ENCODE measurements at places on chromosomes 11 and 22.

GRCh38 chr22:24408630-24409029, 18.8 kb upstream of the ADORA2A start:
- DNase-seq, result no peak

DNA sequence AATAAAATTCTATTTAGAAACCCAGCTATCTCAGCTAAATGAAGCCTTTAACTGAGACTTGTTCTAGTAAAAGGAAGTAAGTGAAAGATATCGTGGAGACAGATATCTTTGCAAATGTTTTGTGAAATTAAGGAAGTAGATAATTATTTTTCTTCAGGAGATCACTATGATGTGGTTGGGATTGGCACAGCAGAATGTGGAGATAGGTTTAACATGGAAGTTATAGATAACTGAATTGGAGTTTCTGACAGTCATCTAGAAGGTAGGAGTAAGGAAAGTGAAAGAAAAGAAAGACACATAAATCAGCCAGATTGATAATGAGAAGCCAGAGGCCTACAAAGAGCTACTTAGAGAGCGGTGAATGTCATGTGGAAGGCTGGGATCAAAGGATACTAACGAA, 4.7 kb upstream of the CASP5 start:
- no peak for DNase-seq

GRCh38 chr11:62008193-62008592, 40.8 kb upstream of the FTH1 start:
- no peak for DNase-seq

DNA sequence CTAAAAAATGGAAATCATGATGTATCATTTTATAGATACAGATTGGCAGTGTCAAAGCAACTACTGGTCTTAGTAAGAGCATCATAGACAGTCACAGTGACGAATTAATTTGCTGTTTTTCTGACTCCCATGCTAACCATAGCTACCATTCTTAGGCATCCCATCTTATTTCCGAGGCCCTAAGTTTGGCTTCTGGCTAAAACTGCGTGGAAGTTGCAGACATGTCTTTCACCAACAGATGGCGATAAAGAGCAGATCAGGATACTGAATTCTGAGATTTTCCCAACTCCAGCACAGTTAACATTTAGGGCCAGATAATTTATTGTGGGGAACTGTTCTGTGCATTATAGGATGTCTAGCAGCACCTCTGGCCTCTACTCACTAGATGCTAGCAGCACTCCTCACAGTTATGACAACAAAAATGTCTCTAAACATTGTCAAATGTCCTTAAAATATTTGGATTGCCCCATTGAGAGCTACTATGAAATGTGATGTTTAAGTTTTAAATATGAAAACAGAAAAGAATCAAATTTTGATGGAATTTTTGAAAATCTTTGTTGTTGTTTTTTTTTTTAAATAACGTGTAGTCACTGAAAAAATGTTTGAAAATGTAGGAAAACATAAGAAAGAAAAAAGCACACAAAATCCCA, 16.3 kb downstream of the OR2AG2 start:
- peak; percentile 36 for DNase-seq

DNA sequence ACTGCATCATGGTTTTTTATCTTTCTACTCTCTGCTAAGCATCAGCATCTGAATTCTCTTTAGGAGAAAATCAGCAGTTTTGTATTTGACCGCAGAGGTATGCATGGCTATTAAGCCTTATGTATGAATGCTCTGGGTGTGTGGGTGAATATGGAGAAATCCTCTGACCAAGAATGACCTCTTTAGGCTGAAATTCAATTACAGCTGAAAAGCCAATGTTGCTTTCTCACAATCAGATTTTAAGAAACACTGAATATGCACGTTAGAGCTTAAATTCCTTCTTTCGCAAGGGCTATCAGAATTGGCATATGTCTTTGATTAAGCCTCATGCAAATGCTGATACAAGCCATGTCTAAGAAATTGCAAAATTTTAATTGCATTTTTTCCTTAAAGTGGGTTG, 43.2 kb downstream of the ARHGAP42 start:
- DNase-seq, result no peak

- DNase-seq, result peak; percentile 35
Observed at GRCh38 chr11:116148056-116148455, 624.7 kb downstream of the BUD13 start.

DNA sequence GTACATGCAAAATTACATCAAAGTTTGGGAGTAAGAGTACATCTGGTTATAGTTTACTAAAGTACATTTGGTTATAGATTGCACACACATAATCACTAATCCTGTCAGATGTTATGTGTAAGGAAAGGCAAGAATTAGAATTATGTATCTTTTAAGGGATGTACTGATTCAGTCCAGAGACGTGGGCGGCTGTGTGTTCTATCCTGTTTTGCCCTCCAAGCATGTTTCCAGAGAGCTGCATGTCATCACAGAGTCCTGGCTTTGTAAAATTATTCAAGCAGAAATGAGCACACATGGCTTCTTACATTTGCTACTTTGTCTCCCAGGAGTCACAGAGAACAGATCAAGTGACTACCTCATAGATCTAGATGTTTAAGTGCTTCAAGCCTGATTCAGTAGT, 33.2 kb upstream of the CEP126 start:
- no peak for DNase-seq

DNA sequence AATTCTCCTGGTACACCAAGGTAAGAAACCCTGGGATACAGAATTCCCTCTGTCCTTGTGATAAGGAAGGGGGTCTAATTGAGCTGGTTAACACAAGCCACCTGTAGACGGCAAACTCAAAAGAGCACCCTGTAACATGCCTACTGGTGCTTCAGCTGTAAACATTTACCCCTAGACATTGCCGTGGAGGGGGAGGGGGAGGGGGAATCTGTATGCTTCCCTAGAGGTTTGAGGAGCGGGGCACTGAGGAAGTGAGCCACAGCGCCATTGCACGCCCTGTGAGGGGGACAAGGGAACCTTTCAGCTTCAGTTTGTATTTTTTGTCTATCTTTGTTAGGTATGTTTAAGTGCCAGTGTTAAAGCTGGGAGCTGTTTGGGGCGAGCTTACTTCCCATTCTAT, 99.8 kb downstream of the AASDHPPT start:
- no peak for DNase-seq

- DNase-seq, result no peak
Observed at GRCh38 chr22:28977481-28977971, 84.1 kb downstream of the C22orf31 start.

- no peak for DNase-seq
Observed at GRCh38 chr11:69840371-69841169, 21.4 kb upstream of the FGF3 start.

GRCh38 chr22:11360632-11361031, 4167.4 kb upstream of the OR11H1 start:
- DNase-seq, result no peak

DNA sequence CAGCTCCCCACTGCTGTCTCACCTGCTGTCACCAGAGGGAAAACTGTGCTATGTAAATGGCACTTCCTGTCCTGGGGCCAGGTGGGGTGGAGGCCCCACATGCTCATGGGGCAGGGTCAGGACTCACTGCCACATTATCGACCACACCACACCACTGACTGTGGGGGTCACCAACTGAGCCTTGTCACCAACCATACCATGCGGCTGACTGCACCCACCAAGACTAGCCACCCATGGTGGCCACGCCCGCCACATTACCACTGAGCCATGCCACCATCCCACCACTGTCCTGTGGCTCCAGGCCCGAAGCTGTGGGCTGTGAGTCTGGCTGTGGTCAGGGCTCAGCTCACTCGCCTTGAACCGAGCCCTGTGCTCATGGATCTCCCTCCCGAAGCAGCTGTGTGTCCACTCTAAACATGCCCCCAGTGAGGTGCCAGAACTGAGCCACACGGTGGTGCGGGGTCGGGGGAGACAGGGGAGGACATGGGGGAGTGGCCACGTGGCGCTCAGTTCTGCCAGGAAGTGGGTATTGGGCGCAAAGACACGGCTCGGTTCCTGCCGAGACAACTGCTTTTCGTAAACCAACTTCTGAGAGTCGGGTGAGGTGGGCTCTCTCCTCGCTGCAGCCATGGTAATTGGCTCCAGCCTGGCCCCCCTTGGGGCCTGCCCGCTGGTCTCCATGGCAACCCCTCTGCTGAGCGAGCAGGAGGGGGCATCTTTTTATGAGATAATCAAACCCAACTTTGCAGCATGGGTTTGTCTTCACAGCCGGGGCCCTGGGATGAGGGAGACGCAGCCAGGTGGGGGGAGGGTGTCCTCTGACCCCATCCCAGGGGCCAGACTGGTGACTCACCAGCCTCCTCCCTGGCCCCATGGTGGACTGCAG, 23.2 kb downstream of the RTN4R start:
- no peak for DNase-seq

DNA sequence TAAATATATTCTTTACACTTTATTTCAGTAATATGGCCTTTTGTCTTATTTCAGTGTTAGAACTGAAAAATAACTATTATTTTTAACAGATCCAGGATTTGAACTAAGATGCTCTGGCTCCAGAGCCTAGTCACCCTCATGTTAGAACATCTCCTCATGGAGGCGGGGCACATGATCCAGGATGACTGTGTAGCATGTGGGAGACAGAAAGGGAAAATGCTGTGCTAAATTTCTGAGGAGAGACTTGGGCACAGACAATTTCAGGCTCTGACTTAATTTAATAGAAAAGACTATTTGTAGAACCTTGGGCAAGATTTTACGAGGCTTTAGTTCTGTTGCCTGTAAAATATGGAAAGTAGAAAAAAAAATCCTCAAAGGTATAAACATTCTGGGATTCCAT, 24.1 kb downstream of the CTSC start:
- no peak for DNase-seq

DNA sequence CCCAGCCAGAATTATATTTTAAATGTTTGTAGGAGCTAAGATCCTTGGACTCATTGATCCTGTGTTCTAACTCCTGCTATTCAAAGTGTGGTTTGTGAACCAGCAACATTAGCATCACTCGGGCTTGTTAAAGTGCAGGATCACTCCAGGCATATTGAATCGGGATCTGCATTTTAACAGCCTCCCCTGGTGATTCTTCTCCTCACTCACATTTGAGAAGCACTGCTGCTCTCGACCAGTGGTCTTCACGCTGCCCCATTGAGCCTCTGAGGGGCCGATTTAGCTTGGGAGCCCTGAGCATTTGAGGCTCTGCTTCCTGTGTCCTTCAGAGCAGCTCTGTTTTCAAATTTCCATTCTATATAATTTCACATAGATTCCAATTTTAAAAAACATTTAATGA, 10.9 kb downstream of the MADD start:
- no peak for DNase-seq

DNA sequence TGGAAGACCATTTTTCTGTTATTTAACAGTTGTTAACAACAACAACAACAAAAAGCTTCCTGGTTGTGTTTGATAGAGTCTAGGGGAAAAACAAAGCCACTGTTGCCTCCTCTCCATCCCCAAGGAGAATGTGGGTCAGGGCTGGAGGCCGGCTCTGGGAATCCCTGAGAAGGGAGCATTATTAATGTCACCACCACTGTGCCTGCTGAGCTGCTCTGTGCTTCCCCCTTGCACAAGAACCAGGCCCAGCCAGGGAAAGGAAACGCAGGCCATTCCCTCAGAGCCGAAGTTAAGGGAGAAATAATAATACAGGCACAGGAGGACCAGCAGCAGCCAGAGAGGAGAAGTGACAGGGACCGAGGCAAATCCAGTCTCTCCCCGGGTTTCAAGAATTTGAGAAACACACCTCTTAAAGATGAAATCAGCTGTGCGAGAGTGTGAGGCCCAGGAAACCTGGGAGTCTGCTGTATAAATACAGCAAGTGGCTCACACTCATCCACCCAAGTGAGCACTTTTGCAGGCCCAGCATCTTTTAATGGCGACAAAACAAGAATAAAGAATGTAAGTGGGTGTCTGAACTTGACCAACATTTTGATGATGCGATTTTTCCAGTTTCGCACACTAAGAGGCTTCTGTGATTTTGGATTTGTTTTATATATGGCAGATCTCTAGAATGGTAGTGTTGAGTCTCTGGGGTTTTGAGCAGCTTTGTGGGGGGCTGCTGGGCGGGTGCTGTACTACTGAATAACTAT, 539.2 kb downstream of the NTM start:
- no peak for DNase-seq

DNA sequence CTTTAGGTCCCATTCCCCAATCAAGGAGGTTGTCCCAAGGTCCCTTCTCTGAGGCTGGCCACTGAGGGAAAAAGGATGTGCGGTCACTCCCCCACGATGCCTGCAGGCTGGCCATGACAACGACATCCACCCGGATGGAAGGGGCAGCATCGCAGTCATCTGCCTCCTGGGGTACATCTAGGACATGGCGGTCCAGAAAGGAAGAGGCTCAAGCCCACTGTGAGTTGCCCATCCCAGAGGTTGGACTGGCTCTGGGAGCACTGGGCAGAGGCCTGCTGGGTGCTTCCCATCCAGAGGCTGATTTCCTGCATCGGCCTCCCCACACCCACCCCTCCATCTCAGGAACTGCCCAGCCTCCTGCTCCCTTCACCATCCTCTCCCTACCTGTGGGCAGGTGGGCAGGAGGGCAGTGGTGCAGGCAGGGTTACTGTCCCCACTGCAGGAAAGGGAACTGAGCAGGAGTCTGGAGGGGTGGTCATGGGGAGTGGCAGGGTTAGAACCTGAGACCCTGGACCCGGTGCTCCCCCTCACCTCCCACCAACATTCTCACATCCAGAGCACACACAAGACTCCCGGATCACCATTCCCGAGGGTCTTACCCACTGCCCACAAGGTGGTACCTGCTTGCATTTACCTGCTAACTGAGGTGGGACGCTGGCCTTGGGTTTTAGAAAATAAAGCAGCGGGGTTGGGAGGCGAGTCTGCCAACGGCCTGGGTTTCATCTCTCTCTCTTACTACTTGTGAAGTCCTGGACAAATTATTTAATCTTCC, 4.4 kb downstream of the RCE1 start:
- DNase-seq, result no peak

All from NT2/D1 (cell line).